ENCODE measurements at places on chromosomes 1 and 21.

DNA sequence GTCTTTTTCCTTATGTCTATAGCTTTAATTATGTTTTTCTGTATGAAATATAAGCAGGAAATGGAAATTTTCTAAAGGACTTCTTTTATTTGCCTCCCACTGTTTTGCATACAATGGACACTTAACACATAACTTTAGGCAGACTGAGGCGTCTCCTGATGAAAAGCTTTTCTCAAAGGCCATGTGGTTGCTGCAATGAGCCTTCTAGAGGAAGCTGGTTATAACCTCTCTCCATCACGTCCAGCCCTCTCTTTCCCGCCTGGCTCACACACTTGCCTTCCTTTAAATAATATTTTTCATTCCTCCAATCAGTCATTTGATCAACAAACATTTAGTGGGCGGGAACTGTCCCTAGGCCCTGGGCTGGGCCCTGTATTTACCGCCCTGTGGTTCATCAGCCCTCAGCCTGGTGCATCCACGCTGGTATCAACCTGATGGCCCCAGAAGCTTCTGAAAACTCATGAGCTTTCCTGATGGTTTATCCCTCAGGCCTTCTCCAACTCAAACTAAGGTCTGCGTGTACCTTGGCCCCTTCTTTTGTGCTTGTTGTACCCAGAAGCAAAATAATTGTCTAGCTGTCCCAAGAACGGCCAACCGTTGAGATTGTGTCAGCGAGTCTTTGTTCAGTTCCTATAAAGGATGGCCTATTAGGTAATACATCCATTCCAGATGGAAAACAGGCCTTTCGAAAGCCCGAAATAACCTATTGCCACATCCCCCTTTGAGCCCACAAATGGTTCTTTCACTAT, 75.3 kb upstream of the LYST start:
- no peak for DNase-seq

GRCh38 chr1:109935451-109935900, 24.8 kb downstream of the CSF1 start:
- DNase-seq, result no peak

DNA sequence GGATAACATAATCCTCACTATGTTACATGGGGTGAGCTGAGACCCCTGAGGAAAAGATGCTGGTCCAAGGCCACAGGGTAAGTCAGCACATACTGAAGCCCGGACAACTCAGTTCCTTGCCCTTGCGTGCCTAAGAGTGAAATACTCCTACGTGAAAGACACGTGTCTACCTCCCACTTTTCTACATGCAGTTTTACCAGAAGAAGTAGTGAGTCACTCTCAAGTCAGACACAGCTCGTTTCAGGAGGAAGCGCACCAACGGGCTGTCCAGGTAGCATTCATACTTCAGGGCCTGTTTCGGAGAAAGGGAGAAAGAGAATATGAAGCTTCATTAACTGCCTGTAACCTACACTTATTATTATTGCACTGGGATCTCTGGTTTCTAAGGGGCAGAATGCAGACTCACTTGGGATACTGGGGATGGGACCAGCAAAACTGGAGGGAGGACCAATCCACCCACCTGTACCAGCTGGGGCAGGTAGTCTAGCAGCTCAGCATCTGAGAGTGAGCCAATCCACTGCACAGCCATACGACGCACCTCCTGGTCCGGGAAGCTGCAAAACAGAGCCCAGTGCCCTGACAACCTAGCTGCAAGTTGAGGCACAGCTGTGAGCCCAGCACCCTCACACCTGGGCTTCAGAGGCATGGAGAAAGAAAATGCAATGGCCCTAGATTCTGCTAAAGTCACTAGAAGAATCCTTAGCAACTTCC, 32.4 kb upstream of the PPP1R15B start:
- no peak for DNase-seq

GRCh38 chr1:199551967-199552565, 475.4 kb upstream of the NR5A2 start:
- DNase-seq, result no peak

GRCh38 chr1:204081791-204082513, 9.0 kb downstream of the SOX13 start:
- no peak for DNase-seq

GRCh38 chr21:38869946-38870345, 64.2 kb downstream of the ETS2 start:
- no peak for DNase-seq

DNA sequence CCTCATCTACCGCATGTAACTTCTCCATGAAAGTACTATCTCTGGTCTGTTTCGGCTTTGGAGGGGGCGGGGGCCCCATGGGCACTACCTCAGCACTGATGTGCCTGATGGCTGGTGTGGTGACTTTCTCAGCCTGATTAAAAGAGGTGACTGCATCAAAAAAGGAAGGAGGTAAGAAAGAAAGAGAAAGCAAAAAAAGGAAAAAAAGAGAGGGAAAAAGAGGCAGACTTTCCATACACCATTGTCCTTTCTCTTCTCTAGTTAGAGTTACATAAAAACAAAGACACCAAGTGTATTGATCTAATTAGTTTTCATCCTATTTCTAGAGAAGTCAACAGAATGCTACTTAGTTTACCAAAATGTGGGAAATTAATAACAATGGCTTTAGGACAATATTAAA, 43.3 kb downstream of the GON4L start:
- DNase-seq, result no peak

DNA sequence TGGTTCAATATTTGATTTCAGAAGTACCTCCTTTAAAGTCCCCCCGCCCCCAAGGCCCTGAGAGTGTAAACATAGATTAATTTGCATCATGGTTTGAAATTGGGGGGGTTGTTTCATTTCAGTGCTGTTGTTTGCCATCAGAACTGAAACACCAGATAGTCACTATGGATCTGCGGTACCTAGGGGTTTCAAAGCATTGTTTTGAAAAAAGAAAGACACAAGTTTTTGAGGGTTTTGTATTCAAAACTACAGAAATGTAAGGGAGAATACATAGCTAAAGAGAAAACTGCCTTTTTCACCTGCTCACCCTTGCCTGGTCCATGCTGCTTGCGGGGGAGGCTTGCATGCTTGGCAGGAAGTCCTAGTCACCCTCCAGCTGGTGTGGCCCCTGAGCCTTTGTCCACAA, 59.3 kb downstream of the ACP6 start:
- DNase-seq, result no peak

DNA sequence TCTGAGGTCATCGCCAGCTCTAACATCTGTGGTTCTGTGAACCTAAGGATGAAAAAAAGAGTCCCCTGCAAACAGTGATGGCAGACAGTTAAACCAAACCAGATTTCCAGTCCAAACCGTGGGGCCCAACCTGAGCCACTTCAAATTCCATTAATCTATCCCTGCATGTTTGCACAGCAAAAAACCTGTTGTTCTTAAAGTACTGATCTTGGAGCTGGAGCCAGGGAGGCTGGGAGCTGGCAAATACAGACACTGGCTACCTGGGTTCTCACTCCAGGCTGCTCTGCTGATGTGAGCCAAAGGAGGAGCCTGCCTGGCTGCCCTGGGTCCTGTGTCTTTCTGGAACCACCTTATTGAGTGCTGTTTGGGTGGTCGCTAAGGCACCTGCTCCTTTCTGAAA, 16.4 kb downstream of the LDLRAD1 start:
- DNase-seq, result no peak
